ENCODE measurements at places on chromosomes 3 and 15.

DNA sequence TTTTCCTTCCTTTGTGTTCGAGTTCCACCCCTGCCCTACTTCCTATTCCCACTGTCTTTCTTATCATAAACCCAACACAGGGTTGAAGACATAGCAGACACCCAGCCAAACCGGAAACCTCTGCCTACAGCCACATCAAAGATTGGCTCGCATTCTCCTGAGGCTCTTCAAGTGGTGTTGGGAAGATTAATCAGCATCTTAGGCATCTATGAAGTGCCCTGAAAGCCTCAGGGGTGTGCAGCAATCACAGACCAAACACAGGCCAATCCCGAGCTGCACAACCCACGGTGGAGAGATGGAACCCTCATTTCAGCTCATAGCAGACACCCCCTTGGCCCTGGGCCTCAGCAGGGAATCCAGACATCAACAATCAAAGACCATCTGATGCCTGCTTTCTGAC, 255.9 kb downstream of the XXYLT1 start:
- DNase-seq, result no peak

GRCh38 chr3:52893723-52894122, 3.6 kb downstream of the STIMATE start:
- no peak for DNase-seq

DNA sequence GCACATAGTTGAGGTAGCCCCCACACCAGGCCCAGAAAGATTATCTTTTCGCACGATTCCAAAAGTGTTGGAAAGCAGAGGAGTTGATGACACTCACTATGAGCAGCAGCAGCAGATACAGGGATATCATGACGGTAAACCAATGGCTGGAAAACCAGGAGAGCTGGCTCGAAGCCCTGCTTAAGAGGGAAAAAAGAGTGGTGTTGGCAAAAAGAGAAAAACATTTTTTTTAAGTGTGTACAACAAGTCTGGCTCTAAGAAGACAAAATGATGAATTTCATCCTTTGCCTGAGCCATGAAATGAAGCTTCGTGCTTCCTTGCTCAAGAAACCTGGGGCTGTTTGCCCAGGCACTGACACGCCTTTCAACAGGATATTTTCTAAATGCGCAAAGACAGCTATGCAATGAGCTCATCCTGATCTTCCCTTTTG, 27.3 kb downstream of the PARP16 start:
- no peak for DNase-seq

- DNase-seq, result no peak
Observed at GRCh38 chr15:68418611-68419161, 13.3 kb downstream of the ITGA11 start.

GRCh38 chr15:78925956-78926743, 18.7 kb downstream of the CTSH start:
- DNase-seq, result no peak

Measured in left kidney (tissue), 8 donors.